A549 treated with dexamethasone at 1 μM for 4 hours (cell line): ENCODE measurements at places on chromosomes 6 and 20. TPM values are rescaled to one million over a fixed set of nuclear protein-coding genes. Genes with fewer than 3 reads are reported as not detected.

The AGER gene
- total RNA-seq = 0.47 to 1.8 TPM (median 1.4 TPM) in 5 replicates

The SOX18 gene
- 1.1 to 2.7 TPM (median 1.9 TPM) in 5 replicates for total RNA-seq

The TCFL5 gene
- 3.6 to 4.3 TPM (median 3.8 TPM) in 5 replicates for total RNA-seq

The TSHZ2 gene
- not detected in 5 replicates for total RNA-seq

The KIF25 gene
- total RNA-seq = 0.07 to 0.23 TPM (median 0.15 TPM) in 4 of 5 replicates, not detected in the other

The PI3 gene
- 1.9 to 4.3 TPM (median 2.3 TPM) in 5 replicates for total RNA-seq

The ADAM33 gene
- total RNA-seq = 0.03 to 0.14 TPM (median 0.11 TPM) in 5 replicates

The CNBD2 gene
- total RNA-seq = 5.2 to 6.8 TPM (median 6.0 TPM) in 5 replicates

The CRIP3 gene
- total RNA-seq = 0.11 to 0.71 TPM (median 0.28 TPM) in 5 replicates

The SLC2A10 gene
- total RNA-seq = not detected in 5 replicates

The OR2J3 gene
- not detected in 5 replicates for total RNA-seq

The YWHAB gene
- total RNA-seq = 195 to 228 TPM (median 209 TPM) in 5 replicates

The HLA-DPB1 gene
- total RNA-seq = not detected in 5 replicates

The HLA-DRB5 gene
- total RNA-seq = not detected in 5 replicates

The FOXF2 gene
- 15.1 to 19.5 TPM (median 18.9 TPM) in 5 replicates for total RNA-seq

The SRMS gene
- total RNA-seq = 0.11 to 0.14 TPM (median 0.13 TPM) in 4 of 5 replicates, not detected in the other

The SAMD3 gene
- not detected in 5 replicates for total RNA-seq

The TRAPPC3L gene
- not detected in 5 replicates for total RNA-seq

The NKX2-4 gene
- 0.03 TPM in 1 of 5 replicates, not detected in the others for total RNA-seq

The PRKN gene
- total RNA-seq = 0.02 to 0.09 TPM (median 0.06 TPM) in 4 of 5 replicates, not detected in the other

The TBXT gene
- total RNA-seq = not detected in 5 replicates

The EYA4 gene
- 7.5 to 13.5 TPM (median 10.8 TPM) in 5 replicates for total RNA-seq

The AGPAT1 gene
- total RNA-seq = 32.1 to 44.9 TPM (median 44.4 TPM) in 5 replicates

The SLC44A4 gene
- 0.04 to 0.06 TPM in 2 of 5 replicates, not detected in the others for total RNA-seq

The COX4I2 gene
- total RNA-seq = not detected in 5 replicates

The SUMO4 gene
- not detected in 5 replicates for total RNA-seq

The ZFP64 gene
- total RNA-seq = 17.0 to 25.6 TPM (median 21.9 TPM) in 5 replicates

The GSTA2 gene
- total RNA-seq = not detected in 5 replicates

The C20orf202 gene
- 0.05 to 0.08 TPM (median 0.07 TPM) in 3 of 5 replicates, not detected in the others for total RNA-seq

The NOX3 gene
- total RNA-seq = not detected in 5 replicates

The MLN gene
- total RNA-seq = not detected in 5 replicates

The RIMS1 gene
- not detected in 5 replicates for total RNA-seq

The MOCS1 gene
- total RNA-seq = 2.0 to 3.3 TPM (median 2.7 TPM) in 5 replicates

The CALHM4 gene
- not detected in 5 replicates for total RNA-seq

The TMEM217 gene
- 0.35 to 1.1 TPM (median 0.60 TPM) in 5 replicates for total RNA-seq

The BMP6 gene
- 14.8 to 21.1 TPM (median 19.0 TPM) in 5 replicates for total RNA-seq
